Kidney epithelial cell (primary cell): ENCODE measurements at places on chromosomes 1 and 21. TPM values are rescaled to one million over a fixed set of nuclear protein-coding genes. Genes with fewer than 3 reads are reported as not detected.

SLC2A5 gene
- 0.07 TPM in 1 of 2 replicates, not detected in the other for total RNA-seq

FABP3 gene
- 2.1 and 9.1 TPM in 2 replicates for total RNA-seq

ZNF695 gene
- 2.2 and 2.9 TPM in 2 replicates for total RNA-seq

ADAM30 gene
- not detected in 2 replicates for total RNA-seq
